ENCODE measurements at places on chromosomes 16 and 17.
A peak's percentile ranks its signal among the peaks of the same experiment; 100 is the strongest.

DNA sequence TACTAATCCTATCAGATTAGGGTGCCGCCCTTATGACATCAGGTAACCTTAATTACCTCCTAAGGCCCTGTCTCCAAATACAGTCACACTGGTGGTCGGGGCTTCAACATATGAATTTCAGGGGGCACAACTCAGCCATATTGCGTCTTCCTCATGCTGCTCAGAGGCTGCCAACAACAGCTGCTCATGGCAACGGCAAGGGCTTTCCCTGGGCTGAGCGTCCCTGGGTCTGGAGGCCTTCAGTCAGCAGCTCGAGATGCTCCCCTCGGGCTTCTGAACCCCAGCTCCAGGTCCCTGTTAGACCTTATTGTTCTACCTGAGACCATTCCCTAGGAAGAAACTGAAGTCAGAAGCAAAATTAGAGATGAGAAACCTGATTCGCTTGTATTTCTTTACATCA lies 157.2 kb downstream of the TMEM132E start:
- DNase-seq: no peak

DNA sequence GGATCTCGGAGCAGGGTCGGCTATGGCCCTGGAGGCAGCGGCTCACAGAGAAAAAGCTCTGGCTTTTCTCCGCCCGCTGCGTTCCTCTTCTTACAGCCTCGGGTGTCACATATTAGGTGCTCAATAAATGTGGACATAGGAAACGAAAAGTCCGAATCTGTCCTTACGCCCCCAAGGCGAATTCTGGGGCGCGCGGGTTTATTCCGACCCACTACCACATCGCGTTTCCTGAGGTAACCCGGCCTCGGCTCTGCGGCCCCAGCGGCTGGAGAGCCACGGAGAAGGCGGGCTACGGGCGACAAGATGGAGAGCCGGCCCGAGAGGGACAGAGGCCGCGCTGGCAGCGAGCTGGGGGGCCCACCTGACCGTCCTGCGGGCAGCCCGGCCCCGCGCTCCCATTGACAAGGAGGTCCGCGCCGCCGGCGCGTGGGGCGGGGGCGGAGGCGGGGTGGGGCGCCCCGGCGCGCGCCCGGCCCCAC lies 573 bp upstream of the GNAO1 start:
- no peak for DNase-seq

- no peak for DNase-seq
Measured at GRCh38 chr17:6110592-6110991, 40.4 kb downstream of the WSCD1 start.

DNA sequence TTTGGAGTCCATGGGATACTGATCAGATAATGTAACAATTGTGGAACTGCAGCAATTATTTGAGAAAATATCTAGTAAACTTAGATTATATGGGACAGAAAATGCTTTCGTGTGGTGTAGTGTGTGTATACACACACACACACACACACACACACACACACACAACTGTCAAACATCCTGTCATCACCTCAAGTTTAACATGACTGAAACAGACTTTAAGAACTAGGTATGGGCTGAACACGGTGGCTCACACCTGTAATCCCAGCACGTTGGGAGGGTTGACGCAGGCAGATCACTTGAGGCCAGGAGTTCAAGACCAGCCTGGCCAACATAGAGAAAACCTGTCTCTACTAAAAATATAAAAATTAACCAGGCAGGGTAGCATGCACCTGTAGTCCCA lies 544 bp upstream of the EVI2A start:
- DNase-seq: no peak

DNA sequence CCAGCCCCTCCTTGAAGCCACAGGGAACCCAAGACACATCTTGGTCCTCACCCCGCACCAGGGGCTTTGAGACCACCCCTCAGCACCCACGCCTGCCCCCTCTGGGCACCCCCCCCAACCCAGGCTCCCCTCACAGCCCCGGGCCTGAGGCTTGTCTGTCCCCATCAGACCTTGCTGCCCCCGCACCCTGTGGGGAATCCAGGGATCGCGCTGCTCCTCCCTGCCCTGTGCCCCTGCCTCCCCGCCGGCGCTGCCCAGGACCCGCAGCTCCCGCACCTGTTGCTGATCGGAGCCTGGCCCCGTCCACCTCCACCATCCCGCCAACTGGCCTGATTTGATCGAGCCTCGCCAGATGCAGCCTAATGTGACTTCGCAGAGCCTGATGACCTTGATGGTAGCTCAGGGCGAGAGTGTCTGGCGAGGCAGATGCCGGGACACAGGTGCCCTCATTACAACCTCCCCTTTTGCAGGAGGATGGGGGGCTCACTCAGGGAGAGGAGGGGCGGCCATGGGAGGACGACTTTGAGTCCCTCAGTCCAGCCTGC lies 29.0 kb downstream of the SLC25A10 start:
- DNase-seq: no peak

DNA sequence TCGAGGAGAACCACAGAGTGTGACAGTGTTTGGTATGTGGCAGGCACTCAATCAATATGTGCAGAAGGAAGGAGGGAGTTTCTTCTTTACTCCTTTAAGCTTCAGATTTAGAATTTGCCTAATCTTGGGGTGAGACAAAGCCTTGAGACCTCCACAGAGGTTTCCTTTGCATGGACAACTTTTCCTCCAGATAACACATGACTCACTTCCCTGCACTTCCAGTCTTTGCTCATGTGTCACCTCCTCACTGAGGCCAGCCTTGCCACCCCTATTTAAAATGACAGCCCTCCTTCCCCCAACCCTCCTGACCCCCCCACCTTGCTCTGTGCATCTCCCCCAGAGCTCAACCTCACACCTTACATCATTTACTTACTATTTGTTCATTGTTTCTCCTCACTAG lies 17.4 kb upstream of the NOS2 start:
- no peak for DNase-seq

DNA sequence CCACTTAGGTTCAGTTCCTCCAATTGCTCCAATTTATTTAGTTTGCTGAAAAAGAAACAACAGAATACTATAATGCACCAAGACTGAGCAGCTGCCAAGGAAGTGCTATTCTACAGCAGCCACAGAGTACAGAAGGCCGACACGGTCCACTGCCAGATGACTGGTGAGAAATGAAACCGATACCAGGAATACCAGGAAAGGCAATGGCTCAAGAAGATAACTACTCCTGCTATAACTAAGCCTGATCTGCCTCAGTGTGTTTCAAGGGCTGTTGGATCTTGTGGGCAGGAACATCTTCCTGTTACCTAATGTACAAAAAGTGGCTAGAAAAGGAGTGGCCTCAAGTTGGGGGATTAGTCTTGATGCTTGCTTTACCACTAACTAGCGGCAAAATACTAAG lies 32.8 kb downstream of the MARVELD3 start:
- no peak for DNase-seq

- DNase-seq: no peak
Measured at GRCh38 chr17:70654706-70655105, 485.4 kb downstream of the KCNJ2 start.

DNA sequence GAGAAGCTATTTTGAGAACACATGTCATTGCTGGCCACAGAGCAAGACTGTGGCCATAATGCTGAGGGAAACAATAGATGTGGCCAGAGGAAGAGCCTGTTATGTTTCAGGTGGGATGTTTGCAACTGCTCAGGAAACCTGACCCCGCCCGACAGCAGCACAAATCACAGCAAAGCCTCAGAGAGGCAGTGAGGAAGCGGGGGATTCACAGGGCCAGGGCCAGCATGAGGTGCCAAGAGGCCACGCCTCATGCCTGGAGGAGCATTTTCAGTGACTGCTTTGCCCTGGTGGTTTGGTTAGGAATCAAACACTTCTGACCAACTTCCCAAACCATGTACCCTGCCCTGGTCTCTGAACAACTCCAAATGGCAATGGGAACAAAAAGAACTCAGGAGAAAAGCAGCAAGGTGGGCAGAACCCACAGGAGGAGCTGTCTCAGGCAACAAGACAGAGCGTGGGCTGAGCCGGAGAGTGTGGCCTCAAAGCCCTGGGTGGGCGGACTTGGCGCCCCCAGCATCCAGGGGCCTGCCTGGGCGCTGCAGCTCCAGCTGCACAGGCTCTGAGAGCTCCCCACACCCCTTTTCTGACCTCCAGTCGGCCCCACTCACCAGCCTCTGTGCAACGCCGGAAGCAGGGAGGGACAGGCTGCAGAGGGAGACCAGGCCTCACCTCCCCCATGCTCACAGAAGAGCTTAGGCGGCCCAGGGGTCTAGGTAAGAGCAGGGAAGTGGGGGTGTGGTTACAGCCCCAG lies 20.6 kb downstream of the HIC1 start:
- DNase-seq: no peak

- DNase-seq: peak; percentile 94
Measured at GRCh38 chr16:88700636-88701482, 5.3 kb downstream of the RNF166 start.

GRCh38 chr16:20873331-20873730 lies 26.8 kb downstream of the DCUN1D3 start:
- DNase-seq: no peak
